ENCODE measurements at places on chromosomes 6 and 20.
A peak's percentile ranks its signal among the peaks of the same experiment; 100 is the strongest.

GRCh38 chr6:150069706-150070105, 785 bp upstream of the ULBP3 start:
- no peak for DNase-seq

GRCh38 chr6:31737991-31738979, 1.5 kb upstream of the MSH5 start:
- DNase-seq: peak; percentile 83

- DNase-seq: no peak
Observed at GRCh38 chr6:56406276-56407269, 159.2 kb upstream of the COL21A1 start.

DNA sequence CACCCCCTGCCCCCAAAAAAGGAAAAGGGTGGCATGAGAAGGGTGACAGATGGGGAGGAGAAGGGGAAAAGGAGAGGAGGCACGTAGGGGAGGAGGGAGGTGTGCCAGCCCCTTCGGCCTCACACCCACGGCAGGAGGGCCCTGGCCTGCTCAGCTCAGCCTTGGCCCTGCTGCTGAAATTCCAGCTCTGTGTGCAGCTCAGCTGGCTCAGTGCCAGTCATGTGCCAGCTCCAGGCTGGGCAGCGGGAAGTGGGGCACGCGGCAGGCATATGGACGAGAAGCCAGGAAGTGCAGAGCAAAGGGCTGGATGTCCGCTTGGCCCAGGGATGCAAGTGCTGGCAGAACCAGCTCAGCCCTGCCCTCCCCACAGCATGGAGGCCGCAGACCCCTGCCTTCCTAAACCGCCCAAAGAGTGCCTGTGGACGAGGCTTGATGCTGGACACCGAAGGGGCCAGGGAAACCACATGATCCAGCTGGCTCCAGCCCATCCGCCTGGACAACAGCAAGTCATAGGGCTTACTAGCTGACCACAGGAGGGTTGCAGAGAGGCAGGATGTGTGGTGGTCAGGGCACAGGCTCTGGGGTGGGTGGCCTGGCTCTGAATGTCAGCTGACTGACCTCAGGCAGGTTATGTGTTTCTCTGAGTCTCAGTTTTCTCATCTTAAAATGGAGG, 60.2 kb downstream of the NOL4L start:
- no peak for DNase-seq

GRCh38 chr6:22141241-22141745, 155.5 kb downstream of the PRL start:
- no peak for DNase-seq
